HepG2 (cell line): ENCODE measurements at places on chromosomes 7 and 10. TPM values are rescaled to one million over a fixed set of nuclear protein-coding genes. Genes with fewer than 3 reads are reported as not detected.

RBM20 gene
- 0.02 TPM in 1 of 2 replicates, not detected in the other for total RNA-seq

GRCh38 chr7:83608716-83609115 lies 40.2 kb downstream of the SEMA3E start:
- H3K36me3 ChIP-seq = no peaks in the 10 kb centered on the region
- DNase-seq = no peak
- H3K4me3 ChIP-seq = no peak overlapping the region
- no peak overlapping the region for H3K27ac ChIP-seq
- no peaks in the 10 kb centered on the region for H3K27me3 ChIP-seq

GRCh38 chr10:80382989-80383388 lies 25.4 kb upstream of the PRXL2A start:
- H3K4me3 ChIP-seq = no peak overlapping the region
- H3K27me3 ChIP-seq = no peaks in the 10 kb centered on the region
- H3K27ac ChIP-seq = no peak overlapping the region
- H3K4me1 ChIP-seq = peaks cover 10% of the 10 kb centered on the region

GRCh38 chr7:37417107-37417474 lies 31.6 kb downstream of the ELMO1 start:
- peaks cover 29% of the 10 kb centered on the region for H3K4me1 ChIP-seq
- DNase-seq = no peak
- H3K27ac ChIP-seq = no peak overlapping the region

- no peak overlapping the region for H3K4me3 ChIP-seq
- H3K36me3 ChIP-seq = no peaks in the 10 kb centered on the region
- no peak overlapping the region for H3K27ac ChIP-seq
- no peaks in the 10 kb centered on the region for H3K27me3 ChIP-seq
Measured at GRCh38 chr7:37039131-37039749, 314.9 kb upstream of the AOAH start.

DNA sequence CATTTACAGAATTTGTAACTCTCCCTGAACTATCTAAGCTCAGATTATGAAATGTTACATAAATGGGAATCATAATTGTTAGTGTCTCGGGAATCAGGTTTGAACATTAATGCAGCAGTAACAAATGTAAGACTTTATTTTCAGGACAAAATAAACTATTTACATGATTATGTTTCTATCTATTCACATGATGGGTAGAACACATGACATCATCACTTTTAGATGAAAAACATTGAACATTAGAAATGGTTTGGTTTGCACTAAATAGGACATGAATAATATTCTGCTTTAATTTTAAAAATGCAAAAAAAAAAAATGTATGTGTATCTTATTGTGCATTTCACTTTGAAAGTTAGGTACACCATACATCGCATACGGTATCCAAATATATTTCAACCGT lies 745.5 kb upstream of the POT1 start:
- H3K4me3 ChIP-seq = no peak overlapping the region
- H3K36me3 ChIP-seq = no peaks in the 10 kb centered on the region
- H3K27me3 ChIP-seq = no peaks in the 10 kb centered on the region
- no peaks in the 10 kb centered on the region for H3K4me1 ChIP-seq
